CD4-positive, alpha-beta T cell treated with Interleukin-6 for 4 hours (primary cell): ENCODE measurements at places on chromosomes 7 and 10.

DNA sequence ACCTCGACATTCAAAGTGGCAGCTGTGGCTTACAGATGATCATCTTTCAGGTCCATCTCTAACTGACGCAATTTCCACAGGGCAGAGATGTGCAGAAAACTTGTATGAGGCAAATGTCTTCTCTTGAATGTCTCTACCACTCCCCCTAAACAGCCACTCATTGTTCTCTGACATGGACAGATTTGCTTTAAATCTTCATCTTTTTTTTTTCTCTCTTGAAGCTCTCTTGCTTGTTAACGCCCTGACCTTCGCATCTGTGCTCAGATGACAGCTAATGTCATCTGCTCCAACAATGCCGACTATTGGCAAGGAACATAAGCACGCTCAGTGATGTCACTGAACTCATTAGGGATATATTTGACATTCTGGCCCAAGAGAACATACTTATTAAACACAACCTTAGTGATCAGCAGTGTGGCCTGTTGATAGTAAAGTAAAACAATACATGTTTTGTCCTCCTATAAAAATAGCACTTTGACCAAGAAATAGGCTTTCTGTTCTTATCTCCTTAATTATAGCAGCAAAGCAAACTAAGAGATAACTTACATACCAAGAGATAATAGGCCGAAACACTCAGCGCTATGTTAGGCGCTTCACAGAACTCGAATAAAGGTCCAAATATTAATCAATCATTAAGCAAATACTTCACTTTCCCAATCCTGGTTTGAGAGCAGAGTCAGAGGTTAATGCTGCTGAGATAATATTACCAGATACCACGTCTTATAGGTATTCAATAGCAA is 583.5 kb downstream of the PARD3 start:
- DNase-seq = no peak

GRCh38 chr7:13933536-13933935 is 55.9 kb downstream of the ETV1 start:
- DNase-seq = no peak

GRCh38 chr10:118563373-118563890 is 32.0 kb downstream of the PRLHR start:
- DNase-seq = no peak

- no peak for DNase-seq
These were observed 55.5 kb upstream of the LHFPL3 start for GRCh38 chr7:104272767-104273384.

GRCh38 chr10:111390813-111391563 is 314.2 kb downstream of the ADRA2A start:
- no peak for DNase-seq

GRCh38 chr10:121567569-121567968 is 30.7 kb downstream of the FGFR2 start:
- DNase-seq = no peak

GRCh38 chr10:14048930-14049613 is 281.7 kb downstream of the FRMD4A start:
- no peak for DNase-seq

DNA sequence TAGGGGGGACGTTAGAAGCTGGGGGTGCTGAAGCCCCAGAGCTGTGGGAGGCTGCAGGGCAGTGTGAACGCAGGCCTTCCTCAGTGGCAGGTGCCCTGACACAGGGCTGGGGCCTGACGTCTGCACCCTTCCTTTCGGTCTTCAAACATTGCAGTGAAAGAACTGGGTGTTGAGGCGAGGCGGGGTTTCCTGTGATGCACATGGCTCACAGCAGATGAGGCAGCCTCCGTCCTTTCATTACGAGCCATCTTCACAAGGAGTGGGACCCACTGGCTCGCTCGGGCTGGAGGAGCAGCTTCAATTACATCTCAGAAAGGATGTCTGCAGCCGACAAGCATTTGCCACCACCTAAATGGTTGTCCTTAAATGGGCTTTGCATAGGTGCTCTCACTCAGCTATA is 180.3 kb upstream of the SHH start:
- DNase-seq = no peak

- DNase-seq = no peak
These were observed 1.3 kb downstream of the EGR2 start for GRCh38 chr10:62814756-62815380.

DNA sequence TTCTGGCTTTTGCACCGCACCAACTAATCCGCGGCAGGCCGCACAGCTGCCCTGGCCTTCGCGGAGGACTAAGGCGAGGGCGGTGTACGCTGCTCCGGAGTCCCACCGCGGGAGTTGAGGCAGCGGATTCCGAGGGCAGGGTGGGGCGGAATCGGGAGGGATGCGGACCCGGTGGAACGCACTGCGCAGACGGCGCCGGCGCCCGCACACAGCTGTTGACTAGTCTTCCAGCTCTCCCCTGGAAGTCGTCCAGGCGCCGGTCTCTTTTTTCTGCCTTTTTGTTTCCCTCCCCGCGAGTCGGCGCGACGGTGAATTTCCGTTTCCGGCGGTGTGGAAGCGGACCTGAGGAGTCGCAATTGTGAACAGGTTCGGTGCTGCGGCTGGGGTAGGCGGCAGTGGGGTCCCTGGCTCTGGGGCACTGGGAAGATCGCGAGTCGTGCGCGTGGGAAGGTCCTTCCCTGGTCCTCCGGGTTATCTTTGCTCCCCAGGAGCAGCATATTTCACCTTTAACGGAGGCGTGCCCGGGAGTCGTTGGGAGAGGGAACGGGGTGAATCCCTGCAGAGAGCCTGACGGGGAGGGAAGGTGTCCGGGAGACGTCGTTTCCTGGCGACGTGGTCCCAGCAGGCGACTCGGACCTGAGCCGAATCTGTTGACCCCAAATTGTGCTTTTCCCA is at the start of gene ASAH2B:
TSS of gene ASAH2B (plus strand) at position 319 of the 675 bp plus-strand sequence. CDS start 5,195 bp downstream, outside the sequence.
- DNase-seq = peak; percentile 83

- no peak for DNase-seq
These were observed 38.9 kb downstream of the UNC5B start for GRCh38 chr10:71251319-71251718.

DNA sequence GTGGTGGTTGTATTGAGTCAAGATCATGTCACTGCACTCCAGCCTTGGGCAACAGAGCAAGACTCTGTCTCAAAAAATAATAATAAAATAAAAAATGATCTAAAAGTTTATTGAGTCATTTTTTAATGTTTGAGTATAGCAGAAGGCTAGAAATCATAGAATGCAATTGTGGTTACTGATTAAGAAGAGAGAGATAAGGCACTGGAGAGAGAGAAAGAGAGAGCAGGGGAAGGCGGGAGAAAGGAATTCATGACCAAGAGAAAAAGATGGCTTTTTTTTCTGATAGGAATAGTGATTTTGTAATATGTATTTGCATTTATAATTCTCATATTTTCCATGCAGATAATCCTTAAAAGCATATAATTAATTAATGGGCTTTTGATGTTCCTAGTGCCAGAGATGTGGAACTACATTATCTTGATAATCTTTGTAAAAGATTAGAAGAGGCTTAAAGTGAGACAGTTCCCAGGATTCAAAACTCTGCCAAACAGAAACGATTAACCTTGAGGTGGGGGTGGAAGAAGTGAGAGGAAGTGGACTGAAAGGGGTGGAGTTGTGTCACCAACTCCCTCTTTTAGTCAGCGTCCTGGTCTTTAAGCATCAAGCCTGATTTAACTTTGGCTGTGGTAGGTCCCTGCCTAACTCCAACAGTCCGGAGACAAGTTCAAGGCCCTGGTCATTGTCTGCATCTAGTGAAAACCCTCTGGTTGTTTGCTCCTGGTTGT is 76.2 kb downstream of the CHN2 start:
- no peak for DNase-seq

DNA sequence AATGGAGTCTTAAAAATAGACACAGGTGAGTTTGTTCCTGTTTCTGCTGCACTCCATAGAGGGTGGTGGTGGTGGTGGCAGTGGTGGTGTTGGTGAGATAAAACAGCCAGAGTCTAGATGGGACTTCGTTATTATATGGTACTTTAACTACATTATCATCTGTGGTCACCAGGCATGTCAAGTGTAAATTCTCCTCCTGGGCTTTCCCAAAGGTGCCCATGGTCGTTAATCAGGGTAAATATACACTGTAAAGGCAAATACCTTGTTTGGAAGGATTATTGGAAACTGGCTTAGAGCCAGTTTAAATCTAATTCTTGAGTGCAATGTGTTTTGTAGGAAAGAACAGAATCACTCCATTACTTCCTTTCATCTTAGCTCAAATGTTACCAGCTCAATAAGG is 21.5 kb upstream of the COMMD3 start:
- DNase-seq = no peak

DNA sequence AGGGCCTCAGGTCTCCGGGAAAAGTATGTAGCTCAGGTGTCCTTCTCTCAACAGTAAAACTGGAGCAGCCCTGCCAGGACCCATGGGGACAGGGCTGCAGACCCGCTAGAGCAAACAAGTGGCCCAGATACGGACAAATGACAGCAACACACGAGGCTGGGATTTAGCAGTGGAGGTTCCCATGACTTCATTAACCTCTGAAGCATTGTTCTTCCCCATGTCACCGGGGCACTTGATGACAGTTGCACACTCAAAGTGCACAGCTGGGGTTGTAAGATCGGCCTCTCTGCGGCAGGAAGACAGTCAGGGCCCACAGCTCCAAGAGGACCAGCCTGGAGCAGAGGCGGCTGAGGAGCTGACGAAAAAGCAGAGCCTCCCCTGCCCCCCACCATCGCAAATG is 12.5 kb upstream of the PODXL start:
- DNase-seq = no peak

- no peak for DNase-seq
These were observed 3.2 kb downstream of the PPRC1 start for GRCh38 chr10:102135956-102136526.

GRCh38 chr10:116870949-116871348 is 21.6 kb downstream of the ENO4 start:
- no peak for DNase-seq

GRCh38 chr10:125591886-125592285 is 91.1 kb downstream of the TEX36 start:
- no peak for DNase-seq

- DNase-seq = no peak
These were observed 27.4 kb upstream of the CAPZA2 start for GRCh38 chr7:116834815-116835504.

GRCh38 chr10:18658271-18659124 is 733 bp upstream of the ARL5B start:
- no peak for DNase-seq

- no peak for DNase-seq
These were observed 23.6 kb downstream of the GIMAP7 start for GRCh38 chr7:150538259-150538658.

DNA sequence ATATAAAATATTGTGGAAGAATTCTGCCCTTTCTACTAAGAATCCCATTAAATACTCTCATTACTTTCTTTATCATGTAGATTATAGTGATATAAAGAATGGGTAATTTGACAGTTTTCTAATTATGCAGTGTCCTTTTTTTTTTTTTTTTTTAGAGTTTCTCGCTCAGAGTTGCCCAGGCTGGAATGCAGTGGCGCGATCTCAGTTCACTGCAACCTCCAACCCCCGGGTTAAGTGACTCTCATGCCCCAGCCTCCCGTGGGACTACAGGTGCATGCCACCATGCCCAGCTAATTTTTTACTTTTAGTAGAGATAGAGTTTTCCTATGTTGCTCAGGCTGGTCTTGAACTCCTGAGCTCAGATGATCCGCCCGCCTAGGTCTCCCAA is 1143.4 kb upstream of the SORCS1 start:
- no peak for DNase-seq

DNA sequence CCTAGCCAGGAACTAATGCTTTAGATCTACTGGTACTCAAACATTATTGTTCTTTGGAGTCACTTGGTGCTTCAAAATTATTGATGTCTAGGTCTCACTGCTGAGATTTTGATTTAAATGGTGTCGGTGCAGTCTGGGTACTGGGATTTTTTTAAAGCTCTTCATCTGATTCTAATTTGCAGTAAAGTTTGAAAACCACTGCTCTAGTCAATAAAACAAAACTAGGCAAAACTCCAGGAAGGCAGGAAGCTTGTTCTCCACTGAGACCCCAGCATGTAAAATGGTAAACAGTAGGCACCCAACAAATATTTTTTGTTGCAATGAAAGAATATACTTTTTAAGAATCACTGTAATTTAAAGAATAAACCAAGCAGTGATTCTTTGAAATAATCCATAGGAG is 49.7 kb downstream of the ADD3 start:
- DNase-seq = no peak

GRCh38 chr7:44494960-44495359 is 4.5 kb upstream of the NUDCD3 start:
- no peak for DNase-seq

- no peak for DNase-seq
These were observed 808.5 kb upstream of the CELF2 start for GRCh38 chr10:10209167-10209566.

DNA sequence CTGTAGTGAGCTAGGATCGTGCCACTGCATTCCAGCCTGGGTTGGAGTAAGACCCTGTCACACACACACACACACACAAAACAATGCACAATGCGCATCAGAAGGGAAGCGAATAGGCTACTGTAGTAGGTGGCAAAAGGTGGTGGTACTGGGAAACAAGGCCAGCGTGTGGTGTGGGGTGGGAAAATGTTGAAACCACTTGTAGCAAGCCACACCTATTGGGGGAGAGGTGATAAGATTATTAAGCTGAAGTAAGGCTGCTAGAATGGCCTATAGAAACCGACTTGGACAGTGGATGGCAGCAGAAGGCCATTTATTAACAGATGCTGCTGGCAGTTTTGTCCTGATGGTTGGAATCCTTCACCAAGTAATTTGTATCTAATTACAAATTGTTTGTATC is 7.2 kb upstream of the CHCHD1 start:
- DNase-seq = no peak

DNA sequence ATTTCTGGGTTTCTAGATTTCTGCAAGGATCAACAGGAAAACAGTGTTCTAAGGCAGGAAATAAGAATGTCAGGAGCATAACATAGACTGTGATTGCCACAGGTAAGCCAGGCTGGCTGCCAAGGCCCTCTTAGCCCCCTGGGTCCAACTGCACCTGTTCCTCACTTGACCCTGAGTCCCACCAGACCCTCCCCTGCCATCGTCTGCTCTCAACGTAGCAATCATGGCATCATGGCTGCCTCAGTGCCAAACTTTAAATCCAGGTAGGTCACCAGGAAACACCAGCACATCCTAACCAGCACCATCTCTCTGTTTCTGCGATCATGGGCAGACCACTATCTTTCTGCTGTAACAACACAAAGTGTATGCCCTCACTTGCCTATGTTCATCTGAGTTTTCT is 267.2 kb downstream of the PAXIP1 start:
- no peak for DNase-seq

GRCh38 chr10:32149252-32149955 is 93.2 kb upstream of the KIF5B start:
- no peak for DNase-seq

DNA sequence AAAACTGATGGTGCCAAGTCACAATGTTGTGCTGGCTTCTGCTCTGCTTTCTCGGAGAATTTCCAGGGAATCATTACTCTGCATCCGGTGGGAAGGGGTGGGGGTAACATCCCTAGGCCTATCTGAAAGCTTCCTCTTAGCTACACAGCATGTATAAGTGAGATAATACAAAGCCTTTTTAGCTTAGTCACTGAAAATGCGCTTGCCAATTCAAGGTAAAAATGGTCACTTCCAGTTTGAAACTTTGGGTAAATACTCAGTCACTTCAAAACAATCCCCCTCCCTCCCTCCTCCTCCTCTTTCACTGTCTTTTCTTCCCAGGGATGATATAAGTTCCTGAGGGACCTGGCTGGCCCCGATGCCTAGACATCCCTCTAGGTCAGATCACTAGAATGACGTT is 57.3 kb upstream of the APBB1IP start:
- no peak for DNase-seq
